CMK (cell line): ENCODE measurements at places on chromosomes 16 and 17.

- DNase-seq = no peak
Measured at GRCh38 chr16:53235851-53236250, 181.1 kb downstream of the CHD9 start.

- no peak for DNase-seq
Measured at GRCh38 chr17:67358612-67359011, 7.8 kb downstream of the PSMD12 start.

DNA sequence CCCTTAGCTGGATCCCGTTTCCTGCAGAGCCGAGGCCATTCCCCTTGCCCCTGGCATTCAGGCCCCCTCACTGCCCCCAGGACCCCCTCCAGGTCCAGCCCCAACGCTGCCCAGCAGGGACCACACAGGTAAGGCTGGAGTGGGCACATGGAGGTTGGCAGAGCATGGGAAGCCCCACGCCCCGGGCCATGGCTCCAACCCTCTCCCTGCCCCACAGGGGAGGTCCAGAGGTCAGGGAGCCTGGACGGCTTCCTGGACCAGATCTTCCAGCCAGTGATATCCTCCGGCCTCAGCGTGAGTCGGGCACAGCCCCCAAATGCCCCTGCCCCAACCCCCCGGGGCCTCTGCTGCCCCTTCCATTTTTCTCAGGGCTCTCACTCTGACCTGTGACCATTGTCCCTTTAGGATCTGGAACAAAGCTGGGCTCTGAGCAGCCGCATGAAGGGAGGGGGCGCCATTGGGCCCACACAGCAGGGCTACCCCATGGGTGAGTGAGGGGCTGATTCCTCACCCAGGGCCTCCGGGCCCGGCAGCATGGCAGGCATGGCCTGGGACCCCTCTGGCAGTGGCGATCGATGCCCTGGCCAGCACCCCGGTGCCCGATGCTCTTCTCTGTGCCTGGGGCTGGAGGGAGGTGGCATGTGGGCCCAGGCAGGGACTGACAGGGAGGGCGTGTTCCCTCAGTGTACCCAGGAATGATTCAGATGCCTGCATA lies 18.5 kb upstream of the SMIM5 start:
- no peak for DNase-seq

- DNase-seq = no peak
Measured at GRCh38 chr17:5330981-5331380, 48.9 kb downstream of the RABEP1 start.

DNA sequence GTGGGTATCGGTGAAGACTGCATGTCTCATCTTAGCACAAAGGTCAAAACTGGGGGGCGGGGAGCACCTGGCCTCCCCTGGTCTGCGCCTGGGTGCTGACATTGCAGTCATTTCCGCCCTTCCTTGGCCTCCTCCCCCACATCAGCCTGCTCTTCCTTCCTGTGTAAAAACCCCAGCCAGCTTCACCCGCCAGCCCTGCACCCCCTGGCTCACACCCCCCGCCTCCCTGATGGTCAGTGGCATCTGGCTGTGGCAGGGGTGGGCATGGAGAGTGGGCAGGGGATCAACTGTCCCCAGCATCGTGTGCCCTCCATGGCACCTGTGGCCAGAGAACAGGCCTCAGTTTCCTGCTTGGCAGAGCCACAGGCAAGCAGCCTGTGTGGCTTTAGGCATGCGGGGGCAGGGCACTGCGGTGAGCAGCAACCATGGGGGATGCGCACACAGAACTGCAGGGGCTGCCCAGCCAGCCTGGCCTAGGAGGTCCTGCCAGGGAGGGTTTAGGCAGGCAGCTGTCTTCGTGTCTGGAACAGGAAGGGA lies 26.5 kb upstream of the LASP1NB start:
- peak; percentile 77 for DNase-seq

DNA sequence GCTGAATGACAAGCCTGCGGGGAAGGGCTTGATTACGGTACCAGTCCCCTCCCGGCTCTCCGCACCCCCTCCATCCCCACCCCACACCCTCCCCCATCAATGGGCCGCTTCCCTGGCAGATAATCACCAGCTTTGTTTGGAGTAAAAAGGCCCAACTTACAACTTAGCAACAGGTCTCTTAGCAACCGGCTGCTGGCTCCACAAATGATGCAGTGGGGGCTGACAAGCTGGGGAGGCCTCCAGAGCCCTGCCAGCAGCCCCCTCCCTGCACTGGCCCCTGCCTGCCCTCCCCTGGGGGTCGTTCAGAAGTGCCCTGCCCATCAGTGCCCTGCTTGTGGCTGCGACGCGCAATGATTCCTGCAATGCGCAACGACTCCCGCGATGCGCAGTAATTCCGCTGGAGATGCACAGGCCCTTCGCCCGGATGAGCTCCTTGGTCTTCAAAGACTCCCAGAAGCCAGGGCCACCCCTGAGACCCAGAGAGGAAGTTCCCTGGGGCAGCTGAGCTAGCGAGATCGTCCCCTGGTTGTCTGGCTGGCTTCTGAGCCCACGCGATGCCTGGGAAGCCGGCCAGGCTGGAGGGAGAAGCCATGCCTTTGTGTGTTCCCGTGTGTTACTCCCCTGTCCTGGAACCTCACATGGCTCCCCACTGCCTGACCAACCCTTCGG lies 23.3 kb downstream of the CPNE2 start:
- DNase-seq = no peak

DNA sequence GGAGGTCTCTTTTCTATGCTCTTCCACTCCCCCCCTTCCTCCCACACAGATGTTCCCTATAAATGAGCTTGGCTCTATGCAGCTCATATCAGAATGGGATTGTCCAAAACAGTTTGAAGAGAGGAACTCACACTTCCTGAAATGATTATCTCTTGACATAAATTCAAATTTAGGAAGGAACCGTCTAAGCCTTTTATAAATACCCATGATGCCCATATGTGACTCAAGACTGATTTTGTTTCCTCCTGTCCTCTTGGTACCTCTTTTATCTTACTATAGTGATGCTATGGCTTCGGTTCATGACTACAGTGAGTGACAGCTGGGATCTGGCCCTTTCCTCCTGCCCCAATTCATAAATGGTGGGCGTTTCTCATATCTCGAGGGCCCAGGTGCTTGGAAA lies 16.6 kb upstream of the TERF2 start:
- no peak for DNase-seq

DNA sequence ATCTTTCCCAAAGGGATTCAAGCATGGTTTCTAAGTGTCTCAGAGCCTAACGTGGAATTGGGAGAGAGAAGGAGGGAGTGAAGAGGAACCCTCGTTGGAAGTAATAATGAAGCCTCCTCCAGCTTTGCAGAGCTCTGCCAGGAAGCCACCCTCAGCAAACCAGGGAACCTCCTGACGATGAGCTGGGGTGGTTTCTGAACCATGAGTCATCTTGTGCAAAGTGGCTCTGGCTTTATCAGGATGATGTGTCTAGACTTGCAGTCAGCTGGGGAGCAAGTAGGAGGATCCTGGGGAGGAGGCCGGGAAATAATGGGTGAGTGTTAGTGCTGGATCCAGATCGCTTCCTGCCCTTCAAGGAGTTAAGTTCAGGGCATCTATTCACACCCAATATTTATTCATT lies 191.7 kb upstream of the RBFOX1 start:
- no peak for DNase-seq

DNA sequence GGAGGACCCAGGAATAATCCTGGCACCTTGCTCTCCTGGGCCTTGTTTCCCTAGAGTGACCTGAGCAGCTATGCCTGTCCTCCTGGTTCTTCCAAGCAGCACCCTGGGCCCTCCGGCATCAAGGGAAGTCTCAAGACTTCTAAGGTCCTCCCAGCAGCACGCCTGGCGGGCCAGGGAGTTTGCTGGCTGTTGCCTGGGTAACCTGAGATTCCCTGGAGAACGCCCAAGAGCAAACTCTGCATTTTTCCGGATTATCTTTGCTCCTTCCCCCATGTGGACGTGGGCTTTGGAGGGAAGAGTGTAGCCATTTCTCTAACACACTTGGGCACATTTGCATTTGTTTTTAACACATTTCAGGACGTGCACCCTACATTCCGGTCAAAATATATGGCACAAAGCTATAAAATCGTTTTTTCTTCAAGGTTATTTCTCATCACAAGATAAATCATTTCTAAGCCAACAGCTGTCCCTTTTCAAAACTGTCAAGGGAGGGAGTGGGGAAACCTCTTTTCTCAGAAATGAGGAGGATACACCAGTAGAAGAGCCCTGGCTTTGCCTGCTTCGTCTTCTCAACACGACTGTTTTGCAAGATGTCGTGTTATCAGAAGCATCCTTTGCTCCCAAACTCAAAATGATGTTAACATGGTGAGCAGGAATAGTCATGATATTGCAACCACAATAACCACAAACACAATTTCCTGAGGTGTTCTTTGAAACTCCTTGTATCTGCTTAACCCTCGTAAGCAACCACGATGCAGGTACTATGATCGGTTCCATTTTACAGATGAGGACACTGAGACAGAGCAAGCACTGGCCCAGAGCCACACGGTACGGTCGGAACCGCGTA lies 116.5 kb downstream of the ADCY9 start:
- no peak for DNase-seq

DNA sequence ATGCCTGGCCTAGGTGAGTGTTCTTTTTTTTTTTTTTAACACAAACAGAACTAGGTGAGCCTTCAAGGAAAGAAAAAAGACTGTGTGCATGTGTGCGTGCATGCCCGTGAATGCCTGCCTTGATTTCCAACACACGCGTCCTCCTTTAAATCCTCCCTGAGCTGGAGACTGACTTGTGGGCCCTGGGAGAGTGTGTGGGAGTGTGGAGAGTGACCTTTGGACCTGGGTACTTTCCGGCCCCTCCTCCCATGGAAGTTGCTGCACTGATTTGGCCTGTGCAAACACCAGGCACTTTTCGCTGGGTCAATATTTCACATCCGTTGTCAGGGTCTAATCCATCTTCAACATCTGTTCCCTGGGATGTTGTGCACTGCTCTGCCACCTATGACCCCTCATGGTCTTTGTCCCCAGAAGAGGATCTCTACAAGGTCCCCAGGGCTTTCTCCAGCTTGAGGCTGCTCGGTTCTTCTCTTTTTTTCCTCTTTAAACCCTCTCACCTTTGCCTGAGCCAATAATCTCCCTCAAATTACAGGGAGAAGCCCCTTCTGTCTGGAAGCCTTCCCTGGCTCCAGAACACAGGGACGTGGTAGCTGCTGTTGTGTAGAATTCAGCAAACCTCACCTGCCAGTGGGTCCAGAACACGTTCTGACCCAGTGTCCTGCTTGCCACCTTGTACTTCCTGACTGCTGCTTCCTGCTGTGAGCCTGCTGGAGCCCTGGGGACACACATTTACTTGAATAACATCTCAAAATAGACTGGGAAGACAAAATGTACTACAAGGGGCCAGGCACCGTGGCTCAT lies 20.8 kb upstream of the ATP5MC1 start:
- DNase-seq = no peak

GRCh38 chr17:6101706-6102105 lies 31.5 kb downstream of the WSCD1 start:
- no peak for DNase-seq

DNA sequence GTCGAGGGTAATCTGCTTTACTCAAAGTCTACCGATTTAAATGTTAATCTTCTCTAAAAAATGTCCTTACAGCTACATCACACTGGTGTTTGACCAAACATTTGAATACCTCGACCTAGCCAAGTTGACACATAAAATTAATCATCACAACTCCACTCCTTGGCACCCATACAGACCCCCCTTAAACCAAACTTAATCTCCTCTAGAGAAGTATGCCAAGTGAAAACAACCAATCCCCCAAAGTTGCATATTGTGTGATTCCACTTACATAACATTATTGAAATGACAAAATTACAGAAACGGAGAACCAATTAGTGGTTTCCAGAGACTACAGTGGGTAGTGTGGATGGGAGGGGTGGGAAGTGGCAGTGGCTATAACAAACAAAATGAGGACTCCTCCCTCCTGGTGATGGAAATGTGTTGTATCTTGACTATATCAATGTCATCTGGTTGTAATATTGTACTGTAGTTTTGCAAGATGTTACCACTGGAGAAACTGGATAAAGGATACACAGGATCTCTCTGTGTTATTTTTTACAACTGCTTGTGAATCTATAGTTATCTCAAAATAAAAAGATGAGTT lies 39.4 kb downstream of the CAPNS2 start:
- DNase-seq = no peak

DNA sequence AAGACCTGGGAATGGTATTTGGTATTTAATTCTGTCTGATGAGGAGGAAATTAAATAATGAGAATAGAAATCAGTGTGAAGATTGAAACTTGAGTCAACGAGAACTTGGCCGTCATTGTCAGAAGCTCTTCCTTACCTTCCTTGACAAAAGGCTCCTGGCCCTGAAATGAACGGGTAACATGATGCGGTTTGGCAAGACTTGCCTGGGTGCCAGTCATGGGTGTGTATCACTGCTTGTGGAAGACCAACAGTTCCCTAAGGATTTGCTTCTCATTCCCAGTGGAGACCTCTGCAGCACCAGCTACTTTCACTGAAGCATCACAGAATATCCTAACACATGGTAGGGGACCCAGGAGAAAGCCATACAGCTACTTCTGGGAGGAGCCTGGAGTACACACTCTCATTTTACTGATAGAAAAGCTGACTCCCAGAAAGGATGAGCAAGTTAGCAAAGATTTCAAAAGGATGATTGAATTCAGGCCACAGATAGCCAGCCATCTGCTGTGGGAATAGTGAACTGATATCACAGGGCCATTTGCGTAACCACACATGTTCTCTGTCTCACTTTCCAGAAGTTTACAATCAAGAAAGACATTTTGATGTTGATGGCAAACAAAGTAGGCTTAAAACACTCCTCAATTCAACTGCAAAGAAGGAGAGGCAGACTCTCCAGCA lies 258.1 kb upstream of the SALL1 start:
- no peak for DNase-seq

DNA sequence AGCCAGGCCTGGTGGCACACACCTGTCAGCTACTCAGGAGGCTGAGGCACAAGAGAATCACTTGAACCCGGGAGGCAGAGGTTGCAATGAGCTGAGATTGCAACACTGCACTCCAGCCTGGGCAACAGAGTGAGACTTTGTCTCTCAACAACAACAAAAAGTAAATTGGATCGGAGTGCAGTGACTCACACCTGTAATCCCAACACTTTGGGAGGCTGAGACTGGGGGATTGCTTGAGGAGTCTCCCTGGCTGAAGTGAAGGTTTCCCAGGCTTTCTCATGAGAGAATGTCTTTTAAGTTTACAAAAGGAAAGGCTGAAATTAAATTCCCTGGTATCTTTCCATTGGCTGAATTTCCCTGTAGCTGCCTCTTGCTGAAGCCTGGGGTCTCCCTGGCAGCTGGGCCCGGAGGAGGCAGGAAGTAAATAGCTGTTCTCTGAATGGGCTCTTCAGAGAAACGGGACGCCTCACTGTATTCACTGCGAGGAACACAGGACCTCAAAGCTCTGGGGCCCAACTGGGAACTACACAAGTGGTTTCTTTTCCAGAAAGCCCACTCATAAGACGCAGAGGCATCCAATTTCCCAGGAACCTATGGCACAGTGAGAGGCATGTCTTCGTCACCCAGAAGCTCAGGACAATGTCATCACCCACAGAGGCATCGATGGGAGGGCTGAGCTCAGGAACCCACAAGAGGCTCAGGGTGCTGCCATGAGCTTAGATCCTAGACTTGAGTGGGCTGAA lies 77.4 kb upstream of the SMURF2 start:
- DNase-seq = no peak

GRCh38 chr16:80680046-80680445 lies 124.4 kb downstream of the CDYL2 start:
- no peak for DNase-seq
